Occipital lobe (tissue), 3 donors: ENCODE measurements at places on chromosomes 2 and 18. TPM values are rescaled to one million over a fixed set of nuclear protein-coding genes. Genes with fewer than 3 reads are reported as not detected.

DNA sequence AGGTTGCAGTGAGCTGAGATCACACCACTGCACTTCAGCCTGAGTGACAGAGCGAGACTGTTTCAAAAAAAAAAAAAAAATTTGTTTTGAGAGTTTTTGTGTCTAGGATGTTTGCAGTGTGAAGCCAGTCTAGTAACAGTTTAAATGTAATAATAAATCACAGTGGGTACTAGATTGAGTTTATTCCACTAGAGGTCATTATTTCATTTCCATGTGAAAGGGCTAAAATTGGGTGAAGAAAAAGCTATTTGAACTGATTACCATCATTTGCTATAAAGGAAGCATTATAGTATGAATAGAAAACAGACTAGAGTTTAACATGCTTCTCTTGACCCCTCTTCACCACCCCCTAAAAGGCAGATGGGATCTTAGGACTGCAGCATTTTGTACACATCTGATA, 20.3 kb downstream of the SNRPD1 start:
- DNase-seq, result no peak

DNA sequence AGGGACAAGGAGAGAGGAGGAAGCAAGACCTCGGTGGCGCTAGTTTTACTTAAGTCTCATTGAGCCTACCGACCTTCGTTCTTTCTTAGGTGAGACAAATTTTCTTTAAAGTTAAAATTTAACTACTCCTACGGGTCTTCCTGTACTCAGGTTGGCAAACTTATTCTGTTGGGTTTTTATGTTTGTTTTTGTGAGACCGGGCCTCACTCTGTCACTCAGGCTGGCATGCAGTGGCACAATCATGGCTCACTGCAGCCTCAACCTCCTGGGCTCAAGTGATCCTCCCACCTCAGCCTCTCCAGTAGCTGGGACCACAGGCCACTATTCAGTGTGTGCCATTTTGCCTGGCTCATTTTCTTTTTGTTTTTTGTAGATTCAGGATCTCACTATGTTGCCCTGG, 189.0 kb downstream of the TNS1 start:
- no peak for DNase-seq

GRCh38 chr2:223725494-223725893, 111.9 kb downstream of the AP1S3 start:
- peak; percentile 79 for DNase-seq

The ABCB11 gene
- total RNA-seq, result 0.16 TPM
